Bone marrow (tissue), 2 donors: ENCODE measurements at places on chromosomes 7 and 10.

- DNase-seq, result no peak
Measured at GRCh38 chr10:79910836-79911235, 38.1 kb downstream of the SFTPD start.

- DNase-seq, result no peak
Measured at GRCh38 chr10:6659451-6659850, 79.4 kb upstream of the PRKCQ start.

GRCh38 chr10:132145002-132145401 is 41.7 kb upstream of the DPYSL4 start:
- DNase-seq, result no peak

- peak; percentile 34 for DNase-seq
Measured at GRCh38 chr7:138400400-138400886, 59.6 kb upstream of the TRIM24 start.

- DNase-seq, result no peak
Measured at GRCh38 chr7:110719741-110720140, 371.2 kb upstream of the LRRN3 start.

DNA sequence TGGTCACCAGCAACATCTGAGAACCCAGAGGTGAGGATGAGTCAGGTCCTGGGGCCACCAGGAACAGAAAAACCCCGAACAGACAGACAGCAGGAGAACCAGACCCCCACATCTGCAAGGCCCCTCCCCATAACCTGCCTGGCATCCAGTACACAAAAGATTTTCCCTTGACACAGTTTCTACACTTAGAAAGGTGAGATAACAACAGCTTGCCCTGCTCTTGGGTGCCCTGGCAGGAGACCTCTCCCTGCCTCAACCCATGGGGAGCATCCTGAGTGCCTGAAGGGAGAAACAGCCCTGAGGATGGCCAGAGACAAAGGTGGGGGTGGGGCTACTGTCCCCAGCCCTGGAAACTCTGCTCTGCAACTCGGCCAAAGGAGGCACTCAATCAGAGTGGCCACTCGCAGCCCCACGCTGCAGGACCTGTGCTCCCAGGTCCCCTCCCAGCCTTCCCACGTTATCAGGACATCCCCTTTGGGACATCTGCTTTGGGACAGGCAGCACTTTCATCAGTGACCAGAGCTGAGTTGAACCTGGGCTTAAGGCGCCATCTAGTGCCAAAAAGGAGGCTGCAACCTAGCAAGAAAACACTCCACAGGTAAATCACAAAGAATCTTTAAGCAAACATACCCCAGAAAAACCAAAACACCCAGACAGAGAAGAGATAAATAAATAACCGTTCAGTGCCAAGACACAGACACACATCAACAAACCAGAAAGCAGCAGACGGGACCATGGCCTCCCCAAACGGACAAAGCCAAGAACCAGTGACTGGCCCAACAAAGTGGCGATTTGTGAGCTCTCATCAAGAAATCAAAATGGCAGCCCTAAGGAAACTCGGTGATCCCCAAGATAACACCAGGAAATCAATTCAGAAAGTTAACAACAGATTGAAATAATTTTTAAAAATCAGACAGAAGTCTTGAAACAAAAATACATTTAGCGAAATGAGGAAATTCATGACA is 233.7 kb downstream of the PTPRN2 start:
- no peak for DNase-seq

DNA sequence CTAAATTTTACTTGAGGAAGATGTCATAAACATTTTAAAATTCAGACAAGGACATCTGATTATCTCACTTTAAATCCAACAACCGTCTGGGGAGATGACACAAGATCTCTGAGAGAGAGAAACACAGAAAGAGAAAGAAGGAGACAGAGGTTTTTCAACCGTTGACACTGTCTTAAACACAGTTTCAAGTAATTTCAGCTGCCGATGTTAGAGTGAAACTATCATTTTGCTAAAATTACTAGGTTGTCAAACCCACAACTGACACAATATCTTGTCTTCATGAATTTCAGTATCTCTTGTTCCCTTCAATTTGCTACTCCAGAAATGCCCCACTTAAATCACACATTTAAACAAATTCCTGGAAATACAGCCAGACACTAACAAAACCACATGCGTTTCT is 174.8 kb downstream of the RAPGEF5 start:
- no peak for DNase-seq

DNA sequence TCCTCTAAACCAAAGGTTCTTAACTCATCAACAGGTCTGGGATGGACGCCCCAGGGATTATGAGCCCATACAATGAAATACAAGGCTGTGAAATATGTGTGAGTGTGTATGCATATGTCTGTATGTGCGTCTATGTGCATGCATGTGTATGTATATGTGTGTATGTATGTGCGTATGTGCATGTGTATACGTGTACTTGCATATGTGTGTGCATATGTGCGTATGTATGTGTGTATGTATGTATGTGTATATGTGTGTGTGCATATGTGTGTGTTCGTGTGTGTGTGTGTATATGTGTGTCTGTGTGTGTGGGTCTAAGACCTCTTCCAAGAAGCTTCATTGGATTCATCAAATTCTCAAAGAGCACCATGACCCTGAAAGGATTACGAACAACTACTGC is 112.3 kb downstream of the SFMBT2 start:
- no peak for DNase-seq

DNA sequence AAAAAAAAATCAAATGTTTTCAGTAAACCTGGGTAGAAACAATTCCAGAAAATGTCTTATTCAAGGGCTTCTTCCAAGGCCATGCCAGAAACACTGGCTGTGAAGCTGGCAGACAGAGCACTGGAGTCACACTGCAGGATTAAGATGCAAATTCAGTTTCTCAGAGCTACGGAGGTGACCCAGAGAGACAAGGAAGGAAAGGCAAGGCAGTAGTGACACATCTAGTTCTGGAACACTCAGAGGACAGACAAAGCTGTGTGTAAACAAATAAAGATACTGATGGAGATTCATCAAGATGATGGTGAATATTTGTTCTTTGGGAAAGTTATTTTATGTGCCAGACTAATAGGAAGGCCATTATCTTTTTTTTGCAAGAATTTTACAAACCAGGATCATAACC is 608.3 kb upstream of the C7orf33 start:
- DNase-seq, result no peak

DNA sequence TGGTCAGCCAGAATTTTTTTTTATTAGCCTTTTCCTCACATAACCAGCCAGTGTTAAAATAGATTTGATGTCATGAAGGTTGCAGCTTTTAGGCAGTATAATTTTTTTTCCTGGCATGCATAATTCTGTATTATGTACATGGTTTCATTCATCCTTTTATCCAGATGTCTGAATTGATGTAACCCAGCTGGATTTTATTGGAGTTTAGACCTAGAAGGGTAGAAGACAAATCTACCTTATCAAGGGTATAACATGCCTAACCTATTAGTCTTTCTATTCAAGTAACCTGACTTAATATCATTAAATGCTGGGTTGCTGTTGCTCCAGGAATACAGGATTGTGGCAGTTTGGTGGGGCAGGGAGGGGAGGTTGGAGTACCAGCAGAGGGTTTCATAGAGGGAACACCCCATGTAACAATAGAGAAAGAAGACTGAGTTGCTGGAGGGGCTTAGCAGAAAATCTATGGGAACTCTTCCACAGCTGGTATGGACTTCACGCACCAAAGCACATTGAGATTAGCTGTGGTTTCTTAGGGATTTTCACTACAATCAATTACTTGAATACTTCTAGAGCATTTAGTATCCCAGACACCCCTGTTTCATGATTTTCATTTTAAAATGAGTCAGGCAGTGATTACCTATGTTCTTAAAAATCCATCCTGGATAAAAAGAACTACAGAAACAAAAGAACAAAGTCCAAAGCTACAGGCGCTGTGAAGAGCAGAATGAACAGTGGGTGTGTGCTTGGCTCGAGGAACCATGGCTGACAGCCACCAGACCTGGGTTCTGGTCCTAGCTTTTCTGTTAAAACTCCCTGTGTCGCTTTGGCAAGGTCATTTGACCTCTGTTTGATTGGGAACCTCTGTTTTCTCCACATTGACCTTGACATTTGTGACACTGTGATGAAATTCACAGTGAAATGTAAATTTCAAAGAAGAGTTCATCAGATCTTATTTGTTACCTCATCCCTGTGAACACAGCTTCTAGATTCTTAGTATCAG is 93.5 kb downstream of the CREM start:
- DNase-seq, result no peak

DNA sequence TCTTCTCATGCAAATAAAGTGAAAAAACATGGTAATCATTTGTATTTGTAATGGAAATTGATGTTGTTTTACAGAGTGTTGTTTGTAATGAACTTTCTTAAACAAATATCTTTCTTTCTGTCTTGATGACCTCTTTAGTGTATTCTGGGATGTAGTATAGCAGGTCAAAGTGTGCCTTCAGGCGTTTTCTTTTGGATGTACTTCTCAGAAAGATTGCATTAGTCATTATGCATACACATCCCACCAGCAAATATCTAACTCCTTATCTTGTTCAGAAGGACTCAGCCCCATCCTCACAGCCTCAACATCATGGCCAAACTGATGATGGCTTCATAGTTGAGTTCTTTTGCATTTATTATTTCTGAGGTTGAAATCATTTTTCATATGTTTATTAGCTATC is 124.7 kb downstream of the LRRC18 start:
- no peak for DNase-seq

DNA sequence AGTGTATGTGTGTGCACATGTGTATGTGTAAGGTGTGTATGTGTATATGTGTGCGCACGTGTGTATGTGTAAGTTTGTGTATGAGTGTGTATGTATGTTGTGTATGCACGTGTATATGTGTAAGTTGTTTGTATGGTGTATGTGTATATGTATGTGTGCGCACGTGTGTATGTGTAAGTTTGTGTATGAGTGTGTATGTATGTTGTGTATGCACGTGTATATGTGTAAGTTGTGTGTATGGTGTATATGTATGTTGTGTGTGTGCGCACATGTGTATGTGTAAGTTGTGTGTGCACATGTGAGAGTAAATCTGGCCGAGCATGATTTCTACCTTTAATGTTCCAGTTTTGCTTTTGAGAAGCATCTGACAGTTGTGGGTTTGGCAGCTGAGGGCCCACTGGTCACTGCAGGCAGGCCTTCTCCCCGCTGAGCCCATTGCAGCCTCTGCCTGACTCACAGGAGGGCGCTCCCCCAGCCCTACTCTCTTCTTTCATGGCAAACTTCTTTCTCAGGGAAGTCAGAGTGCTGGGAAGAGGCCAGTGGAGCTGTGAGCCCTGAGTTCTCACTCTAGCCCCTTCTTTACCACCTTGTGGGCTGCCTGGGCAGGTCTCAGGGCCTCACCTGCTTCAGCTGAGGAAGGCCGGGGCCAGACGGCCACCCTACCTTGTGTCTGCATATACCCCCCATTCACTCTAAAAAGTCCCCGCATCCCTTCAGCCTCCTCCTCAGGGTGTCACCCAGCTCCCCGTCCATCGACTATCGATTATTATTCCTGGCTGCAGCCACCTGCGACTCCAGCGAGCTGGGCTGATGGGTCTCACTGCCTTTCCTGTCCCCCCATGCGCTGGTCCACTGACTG is 11.2 kb downstream of the WDR86 start:
- no peak for DNase-seq

- DNase-seq, result no peak
Measured at GRCh38 chr7:114711241-114711640, 210.7 kb upstream of the MDFIC start.

DNA sequence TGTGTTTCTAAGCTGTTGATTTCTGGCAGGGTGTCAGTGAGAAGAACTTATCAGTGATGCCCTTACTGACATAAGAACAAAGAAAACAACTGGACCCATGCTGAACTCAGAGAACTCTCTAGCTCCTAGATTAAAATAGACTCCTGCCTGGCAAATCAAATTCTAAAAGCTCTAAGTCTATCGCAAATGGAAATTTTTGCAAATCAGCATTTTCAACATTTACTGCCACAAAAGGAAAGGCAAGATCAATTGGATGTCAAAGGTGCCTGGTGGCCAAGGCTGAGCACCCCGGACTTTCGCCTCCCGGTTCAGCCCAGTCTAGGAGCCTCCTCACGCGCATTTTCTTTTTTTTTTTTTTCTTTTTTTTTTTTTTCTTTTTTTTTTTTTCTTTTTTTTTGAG is 251.6 kb downstream of the TCERG1L start:
- no peak for DNase-seq

- DNase-seq, result no peak
Measured at GRCh38 chr10:100887761-100888296, 24.9 kb upstream of the SLF2 start.

DNA sequence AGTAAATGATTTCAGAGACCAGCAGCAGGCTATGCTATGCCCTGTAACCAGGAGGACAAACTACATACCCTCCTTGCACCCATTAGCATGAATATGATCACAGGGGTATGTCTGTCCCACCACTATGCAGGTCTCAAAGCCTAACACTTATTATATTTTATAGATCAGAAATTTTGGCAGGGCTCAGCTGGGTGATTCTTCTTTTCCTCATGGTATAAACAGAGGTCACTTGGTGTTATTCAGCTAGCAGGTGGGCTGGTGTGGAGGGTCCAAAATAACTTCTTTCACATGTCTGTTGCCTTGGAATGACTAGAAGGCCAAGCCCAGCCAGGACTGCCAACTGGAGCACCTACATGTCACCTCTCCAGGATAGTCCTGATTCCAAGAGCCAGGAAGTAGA is 252.9 kb downstream of the ARHGAP12 start:
- DNase-seq, result no peak

GRCh38 chr10:101006593-101007098 is 7.0 kb downstream of the LZTS2 start:
- DNase-seq, result no peak

- DNase-seq, result no peak
Measured at GRCh38 chr10:118682533-118682932, 72.2 kb downstream of the CACUL1 start.

DNA sequence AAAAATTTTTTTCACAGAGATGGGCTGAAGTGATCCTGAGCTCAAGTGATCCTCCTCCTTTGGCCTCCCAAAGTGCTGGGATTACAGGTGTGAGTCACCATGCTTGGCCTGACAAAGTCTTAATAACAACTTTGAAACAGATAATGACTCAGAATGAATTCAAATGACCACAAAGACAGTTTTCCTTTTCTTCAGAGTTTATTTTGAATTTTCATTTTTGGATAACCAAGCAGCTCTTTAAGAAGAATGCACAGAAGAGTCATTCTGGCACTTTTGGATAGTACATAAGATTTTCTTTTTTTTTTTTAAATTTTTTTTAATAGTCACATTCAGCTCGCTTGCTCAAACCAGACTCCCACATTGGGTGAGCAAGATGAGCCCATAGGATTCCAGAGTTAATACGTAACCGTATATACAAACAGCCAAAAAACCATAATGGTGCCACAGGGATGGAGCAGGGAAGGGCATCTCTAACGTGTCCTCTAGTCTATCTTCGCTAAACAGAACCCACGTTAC is 43.0 kb upstream of the NMT2 start:
- DNase-seq, result no peak

DNA sequence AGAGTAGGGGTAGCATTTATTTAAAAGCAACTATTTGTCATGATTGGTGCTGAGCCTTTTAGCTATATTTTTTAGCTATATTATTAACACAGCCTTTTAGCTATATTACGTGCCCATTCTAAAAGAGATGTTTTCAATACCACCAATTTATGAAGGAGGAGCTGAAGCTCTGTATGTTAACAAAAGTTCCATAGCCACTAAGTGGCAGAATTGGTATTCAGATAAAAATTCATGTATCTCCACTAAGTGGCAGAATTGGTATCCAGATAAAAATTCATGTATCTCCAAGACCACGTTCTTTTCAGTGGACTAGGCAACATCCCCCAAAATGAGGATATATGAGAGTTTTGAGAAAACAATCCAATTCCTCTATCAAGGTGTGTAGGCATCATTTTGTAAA is 268.6 kb downstream of the HGF start:
- DNase-seq, result no peak
